Esophagus muscularis mucosa (tissue), 4 donors: ENCODE measurements at places on chromosomes 1 and 21. TPM values are rescaled to one million over a fixed set of nuclear protein-coding genes. Genes with fewer than 3 reads are reported as not detected.

ACTA1 gene
- 0.42 TPM for total RNA-seq

ATP6V1G3 gene
- not detected for total RNA-seq

SLC44A3 gene
- 0.83 TPM for total RNA-seq

INTS11 gene
- 80.2 TPM for total RNA-seq

INSRR gene
- not detected for total RNA-seq

SNX7 gene
- total RNA-seq = 35.3 TPM

TAF1A gene
- total RNA-seq = 4.1 TPM

IRF6 gene
- total RNA-seq = 0.84 TPM

VANGL2 gene
- total RNA-seq = 2.3 TPM

COL11A1 gene
- 0.11 TPM for total RNA-seq

TIE1 gene
- 51.1 TPM for total RNA-seq

MYBPH gene
- not detected for total RNA-seq

OLIG2 gene
- total RNA-seq = not detected

FAM163A gene
- 0.50 TPM for total RNA-seq

NBPF1 gene
- 39.2 TPM for total RNA-seq

RGS18 gene
- 0.45 TPM for total RNA-seq

RAB13 gene
- 48.6 TPM for total RNA-seq

CFHR1 gene
- not detected for total RNA-seq

SLC5A3 gene
- 15.4 TPM for total RNA-seq

MAN1C1 gene
- total RNA-seq = 20.2 TPM

S100B gene
- total RNA-seq = 38.2 TPM

NR5A2 gene
- total RNA-seq = 2.3 TPM

PTPN14 gene
- 108 TPM for total RNA-seq

LDLRAD1 gene
- total RNA-seq = not detected

ROR1 gene
- total RNA-seq = 7.1 TPM

CLCA1 gene
- total RNA-seq = not detected

SPRR2F gene
- not detected for total RNA-seq

DIPK1A gene
- 31.1 TPM for total RNA-seq

NOS1AP gene
- total RNA-seq = 3.0 TPM

FAM131C gene
- 0.33 TPM for total RNA-seq

C1orf232 gene
- total RNA-seq = not detected

SERPINC1 gene
- total RNA-seq = not detected

FOXD3 gene
- 2.2 TPM for total RNA-seq

ADAM30 gene
- not detected for total RNA-seq

FCER1G gene
- total RNA-seq = 145 TPM

TRIM46 gene
- 0.17 TPM for total RNA-seq

COL9A2 gene
- 1.2 TPM for total RNA-seq

ZSWIM5 gene
- total RNA-seq = 4.7 TPM

CHIA gene
- total RNA-seq = not detected

OMA1 gene
- 53.6 TPM for total RNA-seq

DENND2D gene
- 4.6 TPM for total RNA-seq

PCP4L1 gene
- 3.3 TPM for total RNA-seq
